ENCODE measurements at places on chromosomes 3 and 15.

GRCh38 chr3:133413161-133414020 lies 13.5 kb downstream of the BFSP2 start:
- peak; percentile 27 for DNase-seq

GRCh38 chr3:38497031-38497430 lies 891 bp downstream of the EXOG start:
- peak; percentile 41 for DNase-seq

DNA sequence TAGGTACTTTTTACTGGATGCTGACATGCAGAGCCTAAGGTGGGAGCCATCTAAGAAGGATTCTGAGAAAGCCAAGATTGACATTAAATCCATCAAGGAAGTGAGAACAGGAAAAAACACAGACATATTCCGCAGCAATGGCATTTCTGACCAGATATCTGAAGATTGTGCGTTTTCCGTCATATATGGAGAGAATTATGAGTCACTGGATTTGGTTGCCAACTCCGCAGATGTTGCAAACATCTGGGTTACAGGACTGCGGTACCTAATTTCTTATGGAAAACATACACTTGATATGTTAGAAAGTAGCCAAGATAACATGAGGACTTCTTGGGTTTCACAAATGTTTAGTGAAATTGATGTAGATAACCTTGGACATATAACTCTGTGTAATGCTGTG lies 125.1 kb downstream of the PLCL2 start:
- peak; percentile 31 for DNase-seq

DNA sequence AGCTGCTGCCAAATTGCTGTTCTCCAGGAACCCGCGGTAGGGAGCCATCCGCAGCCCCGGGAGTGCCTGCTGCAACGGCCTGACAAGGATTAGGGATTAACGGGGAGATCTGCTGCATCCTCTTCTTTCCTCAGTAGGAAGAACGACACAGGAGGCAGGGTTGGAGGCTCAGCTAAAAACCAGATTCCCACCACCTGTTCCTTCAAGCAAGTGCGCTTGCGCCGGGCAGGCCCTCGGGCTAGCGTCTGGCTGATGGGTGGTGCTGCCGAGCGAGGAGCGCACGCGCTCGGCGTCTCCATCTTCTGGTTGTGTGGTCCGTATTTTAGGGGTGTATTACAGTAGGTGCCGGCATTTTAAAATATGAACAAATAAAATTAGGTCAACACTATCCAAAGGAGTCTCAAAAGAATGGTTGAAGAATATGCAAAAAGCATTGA lies 25.4 kb upstream of the SLC25A26 start:
- DNase-seq: peak; percentile 56

DNA sequence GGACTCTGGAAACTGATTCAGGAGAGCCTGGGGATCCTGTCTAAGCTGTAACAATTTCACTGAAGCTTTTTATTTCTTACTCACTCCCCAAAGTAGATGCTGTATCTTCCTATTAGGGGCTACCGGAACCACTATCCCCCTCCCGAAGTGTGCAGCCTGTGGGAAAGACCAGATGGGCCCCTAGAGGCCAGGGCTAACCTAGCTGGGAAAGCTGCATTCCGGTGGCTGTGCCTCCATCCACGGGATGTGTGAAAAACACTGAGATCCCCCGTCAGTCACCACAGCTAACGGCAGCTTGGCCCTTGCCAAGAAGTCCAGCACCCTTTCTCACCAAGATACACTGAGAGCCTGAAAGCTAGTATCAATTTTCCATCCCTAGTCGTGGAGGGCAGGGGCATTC lies 3.1 kb downstream of the SSUH2 start:
- DNase-seq: no peak

- no peak for DNase-seq
These were observed 192.5 kb upstream of the TSC22D2 start for GRCh38 chr3:150215616-150216015.

DNA sequence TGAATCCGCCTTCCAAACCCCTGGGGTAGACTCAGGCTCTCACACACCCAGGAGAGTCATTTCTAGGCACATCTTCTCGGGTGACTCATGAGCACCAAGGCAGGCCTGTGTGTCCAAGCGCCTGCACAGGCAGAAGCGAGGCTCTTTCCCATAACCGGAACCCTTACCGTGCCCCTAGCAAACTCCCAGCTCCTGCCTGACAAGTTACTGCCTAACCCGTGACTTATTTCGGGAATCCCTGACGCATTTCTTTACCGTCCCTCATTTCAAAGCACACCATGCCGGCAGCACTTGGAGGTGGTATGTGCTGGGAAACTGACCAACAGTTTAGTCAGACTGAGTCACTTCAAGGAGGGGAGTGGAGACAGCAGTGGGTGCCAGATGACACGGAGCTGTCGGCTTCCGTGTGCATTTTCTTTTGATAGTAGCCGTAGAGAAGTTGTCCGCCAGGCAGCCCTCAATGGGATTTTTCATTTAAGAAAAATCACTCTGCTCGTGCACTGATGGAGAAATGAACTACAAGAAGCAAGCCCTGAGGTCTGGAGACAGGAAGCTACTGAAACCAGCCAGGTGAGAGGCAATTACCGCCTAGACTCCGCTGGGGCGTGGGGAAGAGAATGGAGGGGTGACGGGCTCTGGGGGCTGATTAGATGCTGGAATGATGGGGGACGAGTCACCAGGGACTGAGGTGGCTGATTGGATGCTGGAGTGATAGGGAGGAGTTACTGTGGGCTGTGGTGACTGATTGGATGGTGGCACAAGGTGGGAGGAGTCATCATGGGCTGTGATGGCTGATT lies 17.3 kb upstream of the HRH1 start:
- peak; percentile 100 for DNase-seq

- no peak for DNase-seq
These were observed 30.6 kb downstream of the PRTG start for GRCh38 chr15:55712363-55712762.

DNA sequence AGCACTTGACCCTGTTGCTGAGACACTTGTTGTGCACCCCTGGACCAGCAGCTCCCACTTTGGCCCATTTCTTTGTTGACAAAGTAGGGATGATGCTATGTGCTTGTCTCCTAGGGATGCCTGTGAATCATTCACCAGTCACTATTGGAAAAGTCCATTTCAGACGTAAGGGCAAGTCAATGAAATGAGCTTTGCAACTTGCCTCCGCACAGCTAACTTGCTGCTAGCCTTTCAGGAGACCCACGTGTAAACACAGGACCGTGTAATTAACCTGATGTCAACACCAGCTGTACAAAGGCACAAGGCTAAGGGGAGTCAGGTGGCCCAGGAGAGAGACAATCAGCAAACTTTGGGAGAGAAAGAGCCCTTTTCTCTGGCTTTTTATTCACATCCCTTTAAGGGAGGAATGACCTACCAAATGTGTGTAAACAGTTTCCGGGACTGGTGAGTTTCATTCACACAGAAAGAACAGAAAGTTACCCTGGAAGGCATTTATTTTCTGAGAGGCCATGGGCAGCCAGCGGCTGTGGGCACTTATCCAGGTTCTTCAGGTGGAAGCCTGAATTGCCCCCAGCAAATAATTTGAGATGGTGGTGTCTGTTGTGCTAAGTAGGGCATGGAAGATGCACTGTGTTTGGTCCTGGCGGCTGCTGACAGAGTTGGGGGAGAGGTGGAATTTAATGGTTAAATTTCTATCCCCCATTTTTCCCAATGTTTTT lies 54.0 kb downstream of the TIPARP start:
- no peak for DNase-seq

- DNase-seq: no peak
These were observed 561.3 kb downstream of the NLGN1 start for GRCh38 chr3:173958805-173959204.

All from fibroblast of skin of right quadriceps (primary cell).